ENCODE measurements at places on chromosomes 7 and 10. TPM values are rescaled to one million over a fixed set of nuclear protein-coding genes. Genes with fewer than 3 reads are reported as not detected.

GRCh38 chr7:51160990-51161615 is 155.5 kb downstream of the COBL start:
- DNase-seq = peak; percentile 70

GRCh38 chr10:9868499-9868898 is 1149.2 kb upstream of the CELF2 start:
- DNase-seq = no peak

GRCh38 chr7:153398789-153399553 is 639.4 kb downstream of the ACTR3B start:
- DNase-seq = no peak

DNA sequence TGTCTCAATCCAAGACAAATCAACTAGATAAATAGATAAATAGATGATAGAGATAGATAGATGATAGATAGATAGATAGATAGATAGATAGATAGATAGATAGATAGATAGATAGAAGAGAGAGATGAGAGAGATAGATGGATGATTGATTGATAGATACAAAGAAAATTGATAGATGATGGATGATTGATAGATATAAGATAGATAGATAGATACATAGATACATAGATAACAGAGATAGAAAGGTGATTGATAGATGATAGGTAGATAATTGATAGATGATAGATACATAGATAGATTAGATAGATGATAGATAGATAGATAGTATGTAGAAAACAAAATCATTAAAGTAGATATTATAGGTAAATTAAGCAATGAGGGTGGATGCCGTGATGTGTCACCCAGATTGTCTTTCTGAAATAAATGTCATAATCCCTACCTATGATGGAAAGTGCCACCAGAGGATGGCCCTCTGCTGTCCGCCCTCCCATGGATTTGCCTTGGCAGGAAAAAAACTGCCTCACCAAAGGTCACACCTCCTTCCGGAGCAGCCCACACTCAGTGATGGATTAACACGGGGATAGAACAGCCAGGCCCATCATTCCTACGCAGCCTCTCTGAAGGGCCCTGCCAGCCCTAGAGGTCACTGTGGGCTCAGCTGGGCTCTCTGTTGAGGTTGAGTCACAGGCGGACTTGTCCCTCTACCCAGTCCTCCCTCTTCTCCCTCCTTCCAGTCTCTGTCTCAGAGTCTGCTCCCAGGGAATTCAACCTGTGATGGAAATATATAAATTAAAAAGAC is 50.8 kb downstream of the KCNH2 start:
- DNase-seq = no peak

C7orf57 gene
- polyA plus RNA-seq = 0.95 TPM

- DNase-seq = peak; percentile 62
Measured at GRCh38 chr7:101410743-101411507, 48.2 kb downstream of the COL26A1 start.

DNA sequence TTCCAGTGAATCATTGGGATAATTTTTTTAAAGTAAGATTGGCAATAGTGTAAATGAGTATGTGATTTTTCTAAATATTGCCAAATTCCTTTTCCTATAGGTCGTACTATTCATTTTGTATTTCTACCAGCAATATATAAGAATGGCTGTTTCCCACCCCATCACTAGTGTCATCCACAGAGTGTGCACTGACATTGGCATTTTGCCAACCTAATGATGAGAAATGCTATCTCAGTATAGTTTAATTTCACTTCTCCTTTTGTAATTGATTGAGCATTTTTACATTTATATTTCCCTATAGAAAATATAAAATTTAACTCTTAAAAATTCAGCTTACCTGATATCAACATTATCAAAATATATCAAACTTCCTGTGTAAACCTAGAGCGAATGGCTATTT is 17.6 kb upstream of the TMEM26 start:
- no peak for DNase-seq

DNA sequence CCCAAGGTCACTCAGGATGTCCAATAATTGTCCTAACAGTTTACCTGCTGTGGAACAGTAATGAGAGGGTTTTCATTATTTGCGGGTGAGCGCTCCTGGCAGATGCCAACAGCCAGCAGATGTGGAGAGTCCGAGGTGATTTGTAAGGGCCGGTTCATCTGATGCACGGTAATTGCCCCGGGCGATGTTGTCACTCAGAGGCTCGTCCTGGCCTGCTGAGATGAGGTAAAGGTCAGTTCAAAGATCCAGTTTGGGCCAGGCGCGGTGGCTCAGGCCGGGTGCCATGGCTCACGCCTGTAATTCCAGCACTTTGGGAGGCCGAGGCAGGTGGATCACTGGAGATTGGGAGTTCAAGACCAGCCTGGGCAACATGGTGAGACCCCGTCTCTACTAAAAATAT is 16.9 kb downstream of the LHPP start:
- no peak for DNase-seq

DNA sequence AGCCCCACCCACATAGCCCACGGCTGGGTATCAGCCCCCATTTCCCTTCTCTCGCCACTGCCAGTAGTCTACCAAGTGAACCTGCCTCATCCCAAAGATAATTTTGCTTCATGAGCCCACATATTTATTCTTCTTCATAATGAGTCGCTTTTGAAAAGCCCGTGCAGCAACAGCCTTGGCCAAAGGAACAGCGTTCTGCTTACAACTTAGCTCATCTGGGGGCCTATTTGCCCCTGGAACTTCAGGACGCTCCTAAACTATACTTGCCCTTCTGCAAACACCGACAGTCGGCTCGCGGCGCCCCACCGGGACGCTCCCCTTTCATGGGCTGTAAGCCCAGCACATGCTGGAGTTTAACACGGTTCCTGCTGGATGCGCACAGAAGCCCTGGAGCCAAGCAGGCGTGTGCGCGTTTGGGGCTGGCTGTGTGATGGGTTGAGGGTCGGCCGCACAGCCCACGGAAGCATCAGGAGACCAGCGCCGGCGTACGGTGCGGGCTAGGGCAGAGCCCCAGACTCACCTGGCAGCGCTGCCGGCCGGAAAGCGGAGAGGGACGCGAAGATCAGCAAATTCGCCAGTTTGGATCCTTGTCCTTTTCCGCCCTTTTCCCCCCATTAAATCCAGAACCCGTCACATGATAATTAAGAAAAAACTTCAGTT is 370 bp downstream of the TMEM60 start:
- DNase-seq = no peak

DNA sequence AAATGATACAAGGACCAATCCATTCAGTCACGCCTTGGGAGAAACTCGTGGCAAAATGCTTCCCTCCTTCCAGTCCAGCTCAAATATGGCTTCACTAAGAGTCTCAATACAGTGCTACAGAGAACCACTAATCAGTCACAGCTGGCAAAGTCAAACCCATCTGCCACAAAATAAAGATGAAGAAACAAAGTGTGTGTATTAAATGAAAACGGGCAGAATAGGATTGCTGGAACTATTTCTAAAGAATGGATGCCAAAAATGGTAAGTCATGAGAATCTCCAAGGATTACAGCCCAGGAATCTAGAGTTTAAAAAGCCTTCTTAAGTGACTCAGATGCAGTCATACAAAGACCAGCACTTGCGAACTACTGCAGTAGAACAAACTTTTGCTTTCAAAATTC is 61.9 kb downstream of the CACUL1 start:
- DNase-seq = no peak

- no peak for DNase-seq
Measured at GRCh38 chr10:77513220-77513619, 124.4 kb downstream of the KCNMA1 start.

UCMA gene
- not detected for polyA plus RNA-seq

All from left kidney (tissue), 8 donors.